ENCODE measurements at places on chromosomes 13 and 19. TPM values are rescaled to one million over a fixed set of nuclear protein-coding genes. Genes with fewer than 3 reads are reported as not detected.
A peak's percentile ranks its signal among the peaks of the same experiment; 100 is the strongest.

GRCh38 chr19:4495471-4495870 is 22.8 kb downstream of the PLIN4 start:
- DNase-seq = no peak

- DNase-seq = peak; percentile 31
Observed at GRCh38 chr19:33795370-33796163, 1.1 kb upstream of the KCTD15 start.

DNA sequence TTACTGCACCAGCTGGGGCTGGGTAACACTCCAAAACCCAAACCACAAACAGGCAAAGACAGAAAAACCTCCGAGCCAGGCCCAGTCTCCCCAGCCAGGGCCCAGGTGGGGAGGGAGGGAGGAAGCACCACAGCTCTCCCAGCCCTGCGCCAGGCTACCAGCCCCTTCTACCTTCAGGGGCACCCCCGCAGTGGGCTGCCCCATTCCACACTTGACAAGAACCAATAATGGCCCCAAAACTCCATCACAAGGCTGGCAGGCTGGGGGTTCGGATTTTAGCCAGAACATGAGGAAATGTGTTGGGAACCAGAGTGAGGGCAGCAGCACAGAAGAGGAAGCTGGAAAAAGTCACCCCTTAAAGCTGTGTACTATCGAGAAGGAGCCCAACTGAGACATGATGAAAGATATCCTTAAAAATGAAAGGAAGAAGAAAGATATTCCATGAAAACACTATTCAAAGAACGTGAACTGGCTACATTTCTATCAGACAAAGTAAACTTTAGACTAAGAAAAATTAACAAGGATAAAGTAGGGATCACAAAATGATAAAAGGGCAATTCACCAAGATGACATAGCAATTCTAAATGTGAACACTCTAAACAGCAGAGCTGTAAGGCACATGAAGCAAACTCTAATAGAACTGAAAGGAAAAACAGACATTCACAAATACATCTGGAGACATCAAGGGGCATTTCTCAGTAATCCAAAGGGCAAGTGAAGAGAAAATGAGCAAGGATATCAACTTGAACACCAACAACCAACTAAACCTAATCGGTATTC is 12.9 kb downstream of the TUBGCP3 start:
- DNase-seq = no peak

- DNase-seq = no peak
Observed at GRCh38 chr19:5193192-5193591, 147.4 kb downstream of the PTPRS start.

- no peak for DNase-seq
Observed at GRCh38 chr19:19155495-19156219, 14.4 kb downstream of the MEF2B start.

GRCh38 chr19:5808120-5808816 is 3.4 kb downstream of the NRTN start:
- DNase-seq = no peak

DNA sequence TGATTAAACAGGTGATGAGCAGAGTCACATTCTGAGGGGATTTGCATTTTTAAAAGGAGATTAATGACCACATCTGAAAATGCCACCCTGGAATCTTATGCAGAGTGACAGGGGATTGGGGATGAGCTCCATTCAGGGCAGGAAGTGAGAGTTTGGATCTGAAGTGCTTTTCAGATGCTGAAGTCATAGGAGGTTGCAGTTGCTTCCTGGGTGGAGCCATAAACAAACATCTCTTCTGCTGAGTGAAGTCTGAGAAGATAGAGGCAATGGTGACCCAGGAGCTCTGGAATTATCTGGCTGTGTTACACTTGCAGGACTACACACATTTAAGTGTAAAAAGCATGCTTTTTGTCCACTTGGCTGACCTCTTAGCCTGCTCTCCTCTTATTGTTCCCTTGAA is 51.4 kb upstream of the PSG8 start:
- DNase-seq = no peak

DNA sequence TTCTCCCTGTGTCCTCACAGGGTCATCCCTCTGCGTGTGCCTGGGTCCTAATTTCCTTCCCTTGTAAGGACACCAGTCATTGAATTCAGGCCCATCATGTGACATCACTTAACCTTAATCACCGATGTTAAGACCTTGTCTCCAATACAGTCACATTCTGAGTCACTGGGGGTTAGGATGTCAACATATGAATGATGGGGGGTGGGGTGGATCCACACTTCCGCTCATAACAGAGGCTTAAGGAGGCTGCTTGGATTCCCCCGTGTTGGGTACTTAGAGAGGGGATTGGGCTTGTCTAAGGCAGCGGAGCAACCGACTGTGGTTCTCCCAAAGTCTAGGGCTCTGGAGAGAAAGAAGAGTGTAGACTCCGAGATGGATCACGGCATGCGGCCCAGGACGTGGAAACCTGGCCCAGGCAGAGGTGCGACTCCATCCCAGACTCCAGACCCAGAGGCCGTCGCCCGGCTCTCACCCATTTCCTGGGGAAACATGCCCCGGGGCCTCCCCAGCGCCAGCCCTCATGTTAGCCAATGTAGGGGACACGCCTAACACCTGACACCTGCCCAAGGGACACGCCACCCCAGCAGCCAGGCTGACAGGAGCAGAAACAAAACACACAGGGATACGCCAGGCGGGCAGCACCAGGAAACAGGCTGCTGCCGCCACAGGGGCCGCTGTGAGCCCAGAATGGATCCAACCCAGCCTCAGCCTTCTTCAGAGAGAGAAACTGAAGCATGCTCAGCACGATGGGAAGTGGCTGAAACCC is 17.1 kb upstream of the IGLON5 start:
- no peak for DNase-seq

DNA sequence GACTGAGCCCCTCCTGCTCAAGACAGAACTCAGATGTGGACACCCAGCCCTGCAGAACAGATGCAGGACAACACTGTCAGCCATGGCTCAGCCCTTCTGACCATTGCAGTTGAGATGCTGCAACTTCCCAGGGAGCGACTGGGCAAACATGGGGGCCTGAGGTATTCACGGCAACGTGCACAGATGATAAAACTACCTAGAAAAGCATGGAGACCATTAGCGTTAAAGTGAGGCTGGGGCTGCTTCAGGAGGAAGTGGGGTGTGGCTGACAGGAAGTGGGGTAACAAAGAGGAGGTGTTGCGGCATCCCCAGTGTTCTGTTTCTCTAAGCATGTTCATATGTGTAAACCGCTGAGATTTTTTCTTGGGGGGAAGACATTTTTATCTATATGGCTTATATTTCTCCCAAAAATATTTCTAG is 1.3 kb upstream of the SIGLEC9 start:
- DNase-seq = peak; percentile 65

DNA sequence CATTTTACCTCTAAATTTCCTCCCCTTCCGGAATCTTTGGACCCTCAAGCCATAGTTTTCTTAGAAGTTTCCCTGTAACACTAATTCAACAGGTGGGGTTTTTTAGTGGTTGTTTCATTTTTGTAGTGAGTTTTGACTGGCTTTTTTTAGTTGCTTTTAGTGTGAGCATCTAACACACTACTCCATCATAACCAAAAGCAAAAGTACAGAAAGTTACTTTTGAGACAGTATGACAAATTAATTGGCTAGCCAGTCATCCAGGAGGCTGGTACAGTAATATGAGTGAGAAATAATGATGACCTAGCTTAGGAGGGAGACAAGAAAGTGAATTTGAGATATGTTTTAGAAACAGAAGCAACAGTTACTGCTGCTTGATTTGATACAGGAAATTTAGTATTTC is 71.5 kb downstream of the DNAJC15 start:
- DNase-seq = no peak

The CGB3 gene
- polyA plus RNA-seq = not detected
